Hepatocyte (in vitro differentiated cells): ENCODE measurements at places on chromosomes 11 and 22. TPM values are rescaled to one million over a fixed set of nuclear protein-coding genes. Genes with fewer than 3 reads are reported as not detected.

Gene GUCY1A2
- total RNA-seq, result 8.4 and 9.1 TPM in 2 replicates

GRCh38 chr11:58900479-58901420, 38.5 kb upstream of the GLYATL1 start:
- DNase-seq, result peak; percentile 87
- no peaks in the 10 kb centered on the region for H3K27me3 ChIP-seq
- no peak overlapping the region for H3K27ac ChIP-seq
- peaks cover 5% of the 10 kb centered on the region for H3K4me1 ChIP-seq
- H3K4me3 ChIP-seq, result no peak overlapping the region

GRCh38 chr11:94199136-94200130, 70.8 kb downstream of the PANX1 start:
- no peak overlapping the region for H3K4me3 ChIP-seq
- H3K27ac ChIP-seq, result no peak overlapping the region
- no peaks in the 10 kb centered on the region for H3K27me3 ChIP-seq
- DNase-seq, result no peak
- no peaks in the 10 kb centered on the region for H3K36me3 ChIP-seq

GRCh38 chr11:46336563-46337180, 10.6 kb upstream of the DGKZ start:
- H3K27ac ChIP-seq, result no peak overlapping the region
- no peak for DNase-seq
- H3K4me3 ChIP-seq, result no peak overlapping the region
- no peaks in the 10 kb centered on the region for H3K36me3 ChIP-seq
- peaks cover 31% of the 10 kb centered on the region for H3K27me3 ChIP-seq
- H3K4me1 ChIP-seq, result peaks cover 19% of the 10 kb centered on the region

GRCh38 chr11:61429346-61429690, 457 bp downstream of the CPSF7 start:
- H3K4me3 ChIP-seq, result peak overlapping the region; percentile 91
- no peaks in the 10 kb centered on the region for H3K36me3 ChIP-seq
- no peaks in the 10 kb centered on the region for H3K27me3 ChIP-seq
- peaks cover 18% of the 10 kb centered on the region for H3K4me1 ChIP-seq
- H3K27ac ChIP-seq, result peak overlapping the region; percentile 99

Gene TRIM51
- total RNA-seq, result not detected in 2 replicates

- no peak overlapping the region for H3K27ac ChIP-seq
- DNase-seq, result no peak
- H3K27me3 ChIP-seq, result no peaks in the 10 kb centered on the region
- H3K4me1 ChIP-seq, result no peaks in the 10 kb centered on the region
Measured at GRCh38 chr11:16160146-16160545, 196.2 kb downstream of the SOX6 start.

Gene ATP5MG
- 64.7 and 68.1 TPM in 2 replicates for total RNA-seq

DNA sequence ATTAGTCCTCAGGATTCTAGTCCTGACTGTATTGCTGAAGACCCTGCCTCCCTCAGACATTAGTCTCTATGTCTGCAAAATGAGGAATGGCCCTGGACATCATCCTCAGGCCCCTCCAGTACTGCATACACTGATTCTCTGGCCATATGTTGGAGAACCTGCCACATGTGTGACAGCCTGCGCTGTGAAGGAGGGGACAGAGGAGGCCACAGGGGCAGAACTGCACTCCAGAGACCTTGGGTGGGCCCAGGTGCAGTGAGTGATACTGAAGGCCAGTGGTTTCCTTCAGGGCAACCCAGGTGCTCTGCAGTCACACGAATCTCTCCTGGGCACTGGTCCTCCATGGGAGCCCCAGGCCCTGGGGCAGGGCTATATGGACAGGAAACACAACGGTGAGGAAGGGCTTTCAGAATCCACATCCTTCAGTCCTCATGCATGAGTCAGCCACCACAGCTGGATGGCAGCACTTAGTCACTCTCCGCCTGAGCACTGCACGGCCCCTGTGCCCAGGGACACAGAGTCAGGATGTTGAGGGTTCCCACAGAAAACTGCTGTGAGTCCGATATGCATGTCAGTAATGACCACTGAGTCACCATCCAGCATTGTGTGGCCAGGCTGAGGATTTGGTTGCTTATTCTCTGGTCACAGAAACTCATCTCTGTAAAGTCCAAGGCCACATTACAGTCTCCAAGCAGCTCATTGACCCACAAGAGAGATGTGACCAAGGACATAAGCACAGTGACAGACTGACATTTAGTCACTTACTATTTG, 39.7 kb downstream of the ME3 start:
- H3K4me3 ChIP-seq, result no peak overlapping the region
- no peaks in the 10 kb centered on the region for H3K27me3 ChIP-seq
- H3K4me1 ChIP-seq, result no peaks in the 10 kb centered on the region
- H3K36me3 ChIP-seq, result no peaks in the 10 kb centered on the region
- H3K27ac ChIP-seq, result peak overlapping the region; percentile 16

- H3K36me3 ChIP-seq, result no peaks in the 10 kb centered on the region
- peak overlapping the region; percentile 81 for H3K27ac ChIP-seq
- peak; percentile 75 for DNase-seq
Measured at GRCh38 chr22:30667107-30667493, 575 bp downstream of the DUSP18 start.

GRCh38 chr22:17733466-17733865, 40.8 kb downstream of the BID start:
- no peaks in the 10 kb centered on the region for H3K27me3 ChIP-seq
- no peaks in the 10 kb centered on the region for H3K4me1 ChIP-seq

DNA sequence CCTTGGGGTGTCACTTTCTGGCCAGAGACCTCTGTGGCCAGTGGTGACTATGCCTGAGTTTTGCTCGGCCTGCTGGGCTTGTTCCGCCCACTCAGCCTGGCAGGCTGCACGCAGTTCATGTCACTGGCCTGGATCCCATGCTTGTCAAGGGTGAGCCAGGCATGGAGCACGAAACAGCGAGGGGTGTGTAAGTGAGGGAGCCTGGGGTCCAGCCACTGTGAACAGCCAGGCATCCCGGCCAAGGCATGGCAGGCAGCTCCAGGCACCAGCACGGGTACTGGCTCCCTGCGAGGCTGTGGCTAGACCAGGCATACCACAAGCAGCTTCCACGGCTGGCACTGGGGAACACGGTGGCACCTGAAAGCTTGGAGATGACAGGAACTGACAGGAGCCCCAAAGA, 214.3 kb downstream of the LRRC4C start:
- no peaks in the 10 kb centered on the region for H3K36me3 ChIP-seq
- no peak overlapping the region for H3K4me3 ChIP-seq
- H3K27me3 ChIP-seq, result no peaks in the 10 kb centered on the region
- no peak for DNase-seq
- H3K4me1 ChIP-seq, result no peaks in the 10 kb centered on the region

- H3K27me3 ChIP-seq, result no peaks in the 10 kb centered on the region
- no peak overlapping the region for H3K27ac ChIP-seq
- DNase-seq, result no peak
- no peaks in the 10 kb centered on the region for H3K36me3 ChIP-seq
- H3K4me1 ChIP-seq, result no peaks in the 10 kb centered on the region
- no peak overlapping the region for H3K4me3 ChIP-seq
Measured at GRCh38 chr22:29209624-29209929, 3.9 kb downstream of the EMID1 start.

DNA sequence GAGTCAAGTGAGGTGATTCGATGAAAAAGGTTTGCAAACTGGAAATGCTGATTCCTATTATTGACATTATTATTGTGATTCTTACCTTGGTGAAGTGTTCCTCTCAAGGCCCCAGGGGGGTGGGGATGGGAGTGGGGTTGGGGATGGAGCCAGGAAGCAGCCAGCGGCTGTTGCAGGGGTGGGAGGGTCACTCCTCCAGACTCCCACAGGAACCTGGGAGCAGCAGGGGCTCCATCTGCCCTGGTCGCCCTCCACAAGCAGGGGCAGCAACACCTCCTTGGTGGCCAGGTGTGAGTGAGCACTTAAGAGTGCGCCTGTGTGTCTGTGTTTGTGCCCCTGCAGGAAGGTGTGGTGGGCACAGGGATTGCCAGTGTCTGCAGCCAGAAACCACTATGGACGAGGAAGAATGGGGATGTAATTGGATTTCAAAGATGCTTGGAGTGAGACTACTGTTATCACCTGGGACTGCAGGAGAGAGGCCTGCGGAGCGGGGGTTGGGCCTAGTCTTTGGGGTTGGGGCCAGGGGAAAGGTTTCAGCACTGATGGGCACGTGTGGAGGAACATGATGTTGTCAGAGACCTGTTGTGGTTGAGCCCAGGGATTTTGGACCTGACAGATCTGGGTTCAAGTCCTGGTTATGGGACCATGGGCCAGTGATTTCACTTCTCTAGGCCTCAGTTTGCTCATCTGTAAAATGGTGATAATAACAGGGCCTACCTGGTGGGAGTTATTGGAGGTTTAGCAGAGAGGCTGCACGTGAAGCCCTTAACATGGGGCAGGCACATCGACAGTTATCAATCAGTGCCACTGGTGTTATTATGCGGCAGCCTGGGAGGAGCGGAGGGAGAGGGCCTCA, 3.6 kb upstream of the TP53I11 start:
- H3K4me1 ChIP-seq, result peaks cover 41% of the 10 kb centered on the region
- no peak overlapping the region for H3K4me3 ChIP-seq
- peaks cover 2% of the 10 kb centered on the region for H3K27me3 ChIP-seq
- no peak for DNase-seq

DNA sequence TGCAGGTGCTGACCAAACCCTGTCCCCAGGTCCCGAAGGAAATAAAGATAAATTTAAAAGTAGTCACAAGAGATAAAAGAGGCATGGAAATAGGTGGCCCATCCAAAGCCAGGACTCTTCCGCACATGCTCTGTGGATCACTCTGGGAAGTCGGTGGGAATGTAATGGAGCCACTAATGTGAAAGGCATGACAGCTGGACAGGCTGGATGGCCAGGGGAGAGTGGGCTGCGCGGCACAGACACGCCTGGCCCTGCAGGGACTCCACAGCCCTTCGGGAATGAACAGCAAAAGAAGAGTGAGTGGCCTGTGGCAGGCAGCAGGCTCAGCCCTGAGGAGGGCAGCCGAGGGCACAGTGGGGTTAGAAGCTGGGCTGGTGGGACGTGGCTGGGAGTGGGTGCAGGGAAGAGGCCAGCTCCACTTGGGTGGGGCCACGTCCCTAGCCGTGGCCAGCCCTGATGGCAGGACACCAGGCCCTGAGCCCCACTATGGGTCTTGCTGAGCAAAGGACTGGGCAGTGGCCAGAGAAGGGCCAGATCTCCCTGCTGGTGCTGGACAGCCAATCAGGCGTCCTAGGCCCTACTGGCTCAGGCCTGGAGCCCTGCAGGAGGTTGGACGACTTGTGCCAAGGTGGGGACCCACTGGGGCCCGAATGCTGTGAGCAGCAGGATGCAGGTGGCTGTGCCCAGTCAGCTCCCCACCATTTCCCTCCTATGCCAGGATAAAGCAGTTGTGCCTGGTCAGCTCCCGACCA, 31.3 kb upstream of the GNB1L start:
- H3K4me3 ChIP-seq, result no peak overlapping the region
- no peaks in the 10 kb centered on the region for H3K27me3 ChIP-seq
- no peak overlapping the region for H3K27ac ChIP-seq
- peaks cover 14% of the 10 kb centered on the region for H3K4me1 ChIP-seq

DNA sequence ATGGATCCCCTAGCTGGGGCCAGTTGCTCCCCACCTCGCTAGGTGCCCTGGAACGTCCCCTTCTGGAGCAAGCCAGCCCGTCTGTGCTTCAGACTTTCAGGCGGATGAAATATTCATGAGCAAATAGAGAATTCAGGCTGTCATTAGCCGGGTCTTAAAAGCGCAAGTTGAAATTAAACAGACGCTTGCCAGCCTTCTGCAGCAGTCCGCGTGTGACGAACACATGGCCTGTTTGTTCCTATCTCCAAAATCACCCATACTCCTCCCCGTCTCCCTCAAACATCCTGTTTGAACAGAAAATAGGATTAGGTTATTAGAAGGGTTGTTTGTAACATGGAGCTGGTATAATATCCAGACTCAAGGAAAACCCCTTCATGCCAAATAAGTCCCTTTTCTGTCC, 38.7 kb downstream of the MYO18B start:
- no peaks in the 10 kb centered on the region for H3K4me1 ChIP-seq
- no peaks in the 10 kb centered on the region for H3K27me3 ChIP-seq
- no peaks in the 10 kb centered on the region for H3K36me3 ChIP-seq
- DNase-seq, result peak; percentile 46
- H3K27ac ChIP-seq, result no peak overlapping the region
- no peak overlapping the region for H3K4me3 ChIP-seq

Gene SEC14L2
- 3.9 and 9.9 TPM in 2 replicates for total RNA-seq

DNA sequence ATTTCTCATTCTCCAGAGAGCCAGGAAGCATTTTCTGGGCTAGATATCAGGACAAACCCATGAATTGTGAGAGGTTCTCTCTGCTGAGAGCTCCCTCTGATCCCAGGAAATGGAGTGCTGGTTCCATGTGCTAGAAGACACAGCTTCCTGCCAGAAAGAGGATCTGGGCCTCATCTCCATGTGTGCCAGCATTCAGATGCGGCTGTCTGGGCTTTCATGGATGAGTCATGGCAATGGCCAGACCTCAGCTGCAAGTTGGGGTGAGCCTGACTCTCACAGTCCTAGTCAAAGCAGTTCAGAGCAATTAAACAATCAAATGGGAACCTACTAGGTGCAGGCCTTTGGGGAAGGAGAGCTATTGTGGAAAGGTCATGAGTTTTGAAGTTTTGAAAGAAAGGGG, 82.3 kb upstream of the EED start:
- peak overlapping the region; percentile 66 for H3K27ac ChIP-seq
- no peak overlapping the region for H3K4me3 ChIP-seq
- DNase-seq, result peak; percentile 67
- H3K4me1 ChIP-seq, result peaks cover 29% of the 10 kb centered on the region
- H3K36me3 ChIP-seq, result no peaks in the 10 kb centered on the region
- H3K27me3 ChIP-seq, result no peaks in the 10 kb centered on the region

GRCh38 chr11:113521737-113522517, 46.7 kb upstream of the DRD2 start:
- no peak overlapping the region for H3K27ac ChIP-seq
- no peak for DNase-seq
- H3K27me3 ChIP-seq, result no peaks in the 10 kb centered on the region
- no peaks in the 10 kb centered on the region for H3K36me3 ChIP-seq
- H3K4me1 ChIP-seq, result no peaks in the 10 kb centered on the region
- no peak overlapping the region for H3K4me3 ChIP-seq
